ENCODE measurements at places on chromosomes 1 and 21.

DNA sequence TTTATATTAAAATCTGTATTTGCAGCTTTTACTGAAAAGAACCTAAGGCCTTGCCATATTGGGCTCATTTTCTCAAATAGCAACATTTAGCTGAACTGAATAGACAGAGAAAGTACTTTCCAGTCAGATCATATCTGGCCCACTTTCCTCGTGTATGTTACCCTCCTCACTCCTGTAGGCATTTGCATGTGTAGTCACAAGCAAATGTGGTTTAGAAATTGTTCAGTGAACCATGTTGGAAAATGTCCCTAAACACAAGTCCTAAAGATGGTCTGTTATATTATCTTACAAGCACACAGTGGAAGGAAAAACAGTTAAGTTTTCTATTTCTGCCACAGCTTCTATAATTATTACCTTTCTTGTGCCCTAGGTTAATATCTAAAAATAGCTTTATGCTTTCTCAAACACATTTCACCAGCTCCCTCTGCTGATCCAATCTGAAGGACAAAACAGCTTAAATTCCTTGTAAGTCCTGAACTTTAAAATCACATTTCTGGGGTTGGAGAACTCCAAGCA, 606 bp upstream of the FMO4 start:
- peak; percentile 0 for DNase-seq

DNA sequence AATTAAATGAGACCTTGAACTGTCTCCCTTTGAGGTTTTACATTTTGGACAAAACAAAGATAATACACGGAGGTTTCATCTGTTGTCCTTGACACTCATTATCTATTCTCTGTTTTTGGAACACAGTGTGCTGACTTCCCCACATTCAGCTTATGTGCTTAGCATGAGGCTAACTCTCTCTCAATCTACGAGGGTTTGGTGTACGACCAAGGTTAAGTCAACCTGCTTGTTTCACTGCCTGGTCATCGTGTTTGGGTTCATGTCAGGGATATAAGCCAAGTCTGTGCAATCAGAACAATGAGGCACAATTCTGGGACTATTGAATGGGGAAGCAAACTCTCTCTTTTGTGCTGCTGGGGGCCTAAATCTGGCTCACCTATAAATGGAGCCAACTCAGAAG, 328.5 kb upstream of the USP25 start:
- no peak for DNase-seq

GRCh38 chr1:8463144-8463927, 145.4 kb downstream of the SLC45A1 start:
- peak; percentile 16 for DNase-seq

GRCh38 chr1:114021665-114022099, 42.4 kb downstream of the OLFML3 start:
- no peak for DNase-seq

GRCh38 chr1:184553845-184554244, 167.0 kb downstream of the C1orf21 start:
- no peak for DNase-seq

GRCh38 chr21:42453224-42453985, 42.6 kb downstream of the RSPH1 start:
- no peak for DNase-seq

DNA sequence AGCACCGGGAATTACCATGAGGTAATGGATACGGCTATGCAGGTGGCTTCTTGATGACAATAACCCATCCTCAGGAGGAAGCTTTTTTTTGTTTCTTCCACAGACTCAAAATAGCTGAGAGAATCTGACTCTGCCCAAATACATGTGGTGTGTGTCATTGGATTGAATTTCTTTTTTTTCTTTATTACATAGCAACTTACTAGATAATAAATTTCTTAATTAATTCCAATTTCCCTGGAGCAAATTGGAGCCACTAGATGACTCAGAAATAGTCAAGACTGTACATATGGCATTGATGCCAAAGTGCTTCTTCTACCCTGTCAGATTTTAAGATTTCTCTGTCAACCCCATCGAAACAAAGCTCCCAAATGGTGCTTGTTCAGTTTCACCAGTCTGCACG, 42.7 kb downstream of the L1TD1 start:
- no peak for DNase-seq

- DNase-seq = peak; percentile 39
These were observed 251.4 kb upstream of the B3GALT2 start for GRCh38 chr1:193437785-193438184.

- DNase-seq = no peak
These were observed 23.9 kb downstream of the SLC2A1 start for GRCh38 chr1:42934541-42935312.

DNA sequence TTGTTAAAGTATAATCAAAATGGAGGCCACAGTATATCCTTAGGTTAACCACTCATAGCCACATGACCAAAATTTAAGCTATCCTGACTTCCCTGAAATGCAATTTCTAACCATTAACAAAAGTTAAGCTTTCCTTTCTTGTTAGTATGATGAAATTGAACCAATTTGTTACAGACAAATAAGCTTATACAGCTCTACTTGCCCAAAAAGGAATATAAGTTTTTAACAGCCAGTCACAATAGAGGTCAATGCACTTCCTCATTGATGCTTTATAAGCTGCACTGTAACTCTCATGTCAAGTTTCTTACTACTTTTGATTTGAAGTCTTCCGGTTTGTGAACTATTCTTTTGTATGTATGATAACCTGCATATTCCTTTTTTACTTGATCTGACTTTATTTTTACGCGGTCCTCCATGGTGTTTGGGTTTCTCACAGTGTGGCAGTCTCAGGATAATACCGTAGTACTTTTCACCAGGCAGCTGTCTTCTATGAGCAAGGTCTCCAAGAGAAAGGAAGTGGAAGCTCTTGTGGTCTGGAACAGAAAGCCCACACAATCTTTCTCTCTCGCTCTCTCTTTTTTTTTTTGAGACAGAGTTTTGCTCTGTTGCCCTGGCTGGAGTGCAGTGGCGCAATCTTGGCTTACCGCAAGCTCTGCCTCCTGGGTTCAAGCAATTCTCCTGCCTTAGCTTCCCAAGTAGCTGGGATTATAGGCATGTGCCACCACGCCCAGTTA, 331.6 kb downstream of the SRGAP2C start:
- DNase-seq = peak; percentile 69

DNA sequence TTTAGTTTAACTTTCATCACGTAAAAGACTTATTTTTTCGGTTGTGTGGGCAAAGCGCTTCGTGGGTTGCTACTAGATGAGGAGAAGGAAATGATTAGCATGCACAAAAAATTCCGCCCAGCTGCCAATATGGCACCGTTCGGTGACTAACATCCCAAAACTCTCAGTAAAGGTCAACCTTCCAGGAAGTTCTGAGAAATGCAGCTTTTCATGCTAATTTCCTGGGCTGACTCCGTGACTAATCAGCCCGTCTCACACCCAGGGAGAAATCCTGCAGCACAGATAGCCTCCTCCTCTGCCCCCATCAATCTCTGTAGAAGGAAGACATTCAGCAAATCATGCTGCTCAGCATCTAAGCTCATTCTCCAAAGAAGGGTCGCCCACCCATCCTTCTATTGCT, 34.1 kb downstream of the TMCO4 start:
- DNase-seq = no peak

DNA sequence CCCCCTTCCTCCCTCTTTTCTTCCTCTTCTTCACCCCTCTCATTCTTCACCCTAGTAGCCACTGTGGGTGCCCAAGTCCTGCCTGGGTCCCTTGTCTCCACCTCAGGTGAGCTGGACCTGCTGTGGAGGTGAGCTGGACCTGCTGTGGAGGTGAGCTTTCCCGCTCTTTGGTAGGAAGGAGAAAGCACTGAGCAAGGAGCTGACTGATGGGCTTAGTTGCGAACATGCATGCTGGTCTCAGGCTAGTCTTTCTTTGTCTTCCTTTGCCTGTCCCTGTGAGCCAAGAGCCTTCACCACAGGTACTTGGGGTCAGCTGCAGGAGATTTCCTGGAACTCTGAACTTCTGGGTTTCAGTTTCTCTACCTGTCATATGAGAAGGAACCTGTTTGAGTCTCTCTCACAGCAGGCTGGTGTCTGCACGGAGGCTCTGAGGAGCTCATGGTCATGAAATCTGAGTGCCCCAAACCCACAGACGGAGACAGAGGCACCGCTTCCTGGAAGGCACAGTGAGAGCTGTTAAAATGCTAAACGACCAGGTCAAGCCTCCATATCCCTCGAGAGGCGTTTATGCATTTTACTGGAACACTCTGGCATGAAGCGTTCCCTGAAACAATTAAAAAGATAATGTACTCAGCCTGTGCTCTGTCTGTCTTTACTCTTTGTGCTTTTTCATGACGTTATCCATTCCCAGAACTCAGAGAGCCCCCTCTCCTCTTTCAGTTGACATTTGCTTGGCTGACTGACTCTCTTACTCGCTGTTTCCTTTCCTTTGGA, 69.5 kb downstream of the RHOU start:
- peak; percentile 29 for DNase-seq

- DNase-seq = no peak
These were observed 1.9 kb upstream of the SFT2D2 start for GRCh38 chr1:168223681-168224540.

DNA sequence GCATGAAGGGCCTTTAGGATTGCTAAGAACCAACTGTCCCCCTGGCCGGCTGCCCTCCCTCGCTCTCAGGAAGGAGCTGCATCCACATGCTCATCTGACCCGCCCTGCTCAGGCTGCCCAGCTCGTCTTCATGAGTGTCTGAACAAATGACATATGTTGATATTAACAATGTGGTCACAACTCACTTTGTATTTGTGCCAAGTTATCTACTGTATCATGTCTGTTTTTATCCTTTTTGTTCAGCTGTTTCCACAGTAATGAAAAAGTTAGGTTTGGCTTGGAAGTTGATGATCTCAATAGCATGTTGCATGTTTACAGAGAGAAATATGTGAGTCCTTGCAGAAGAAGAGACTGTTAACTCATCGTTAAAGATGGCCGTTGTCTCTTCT, 75.1 kb downstream of the PHTF1 start:
- no peak for DNase-seq

DNA sequence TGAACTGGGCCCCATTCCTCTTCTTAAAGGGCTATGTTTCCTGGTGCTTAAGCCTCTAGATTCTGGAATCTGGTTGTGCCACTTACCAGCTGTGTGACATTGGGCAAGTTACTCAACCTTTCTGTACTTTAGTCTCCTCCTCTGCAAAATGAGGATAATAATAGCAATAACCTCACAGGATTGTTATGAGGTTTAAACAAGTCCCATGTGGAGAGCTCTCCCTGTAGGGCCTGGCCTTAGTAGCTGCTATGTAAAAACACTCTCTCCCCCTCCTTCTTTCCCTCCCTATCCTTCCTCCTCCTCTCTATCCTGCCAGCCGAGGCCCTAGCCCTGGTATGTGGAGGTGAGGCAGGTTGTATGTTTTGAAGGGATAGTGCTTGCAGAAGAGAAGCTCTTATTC, 8.2 kb upstream of the PEAR1 start:
- no peak for DNase-seq

- no peak for DNase-seq
These were observed 16.5 kb upstream of the SPAG17 start for GRCh38 chr1:118201524-118201923.

DNA sequence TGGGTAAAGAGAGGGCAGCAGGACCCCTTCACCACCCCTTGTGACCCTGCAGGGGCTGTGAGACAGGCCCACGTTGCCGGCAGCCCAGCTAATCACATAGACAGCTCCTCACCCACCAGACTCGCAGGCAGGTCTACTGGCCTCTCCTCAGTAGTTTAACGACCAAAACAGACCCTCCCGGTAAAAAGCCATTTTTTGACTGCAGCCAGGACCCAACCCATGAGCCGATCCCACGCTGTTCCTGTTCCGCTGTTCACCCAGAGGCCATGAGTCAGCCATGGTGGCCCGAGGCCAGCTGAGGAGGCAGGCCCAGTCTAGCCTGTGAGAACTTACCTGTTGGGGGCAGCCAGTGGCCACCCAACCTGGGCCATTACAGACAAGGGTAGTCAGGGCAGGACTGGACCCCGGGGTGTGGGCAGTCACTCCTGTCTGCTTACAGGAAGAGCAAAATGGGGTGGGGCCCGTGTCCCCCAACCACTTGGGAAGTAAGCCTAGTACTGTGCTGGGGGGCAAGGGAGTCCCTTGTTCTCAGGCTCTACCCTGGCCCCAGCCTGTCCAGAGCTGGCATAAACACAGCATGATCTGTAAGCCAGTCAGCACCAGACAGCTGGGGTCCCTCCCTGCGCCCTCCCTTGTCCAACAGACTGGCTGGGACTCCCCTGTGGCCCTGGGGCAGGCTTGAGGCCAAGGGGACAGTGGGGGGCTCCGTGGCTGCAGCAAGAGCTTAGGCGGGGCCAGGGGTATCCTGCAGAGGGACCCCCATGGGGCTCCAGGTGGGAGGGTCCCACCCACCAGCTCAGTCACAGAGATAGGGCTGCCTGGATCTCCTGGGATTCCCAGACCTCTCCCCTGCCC, 61.9 kb downstream of the WNT9A start:
- no peak for DNase-seq

DNA sequence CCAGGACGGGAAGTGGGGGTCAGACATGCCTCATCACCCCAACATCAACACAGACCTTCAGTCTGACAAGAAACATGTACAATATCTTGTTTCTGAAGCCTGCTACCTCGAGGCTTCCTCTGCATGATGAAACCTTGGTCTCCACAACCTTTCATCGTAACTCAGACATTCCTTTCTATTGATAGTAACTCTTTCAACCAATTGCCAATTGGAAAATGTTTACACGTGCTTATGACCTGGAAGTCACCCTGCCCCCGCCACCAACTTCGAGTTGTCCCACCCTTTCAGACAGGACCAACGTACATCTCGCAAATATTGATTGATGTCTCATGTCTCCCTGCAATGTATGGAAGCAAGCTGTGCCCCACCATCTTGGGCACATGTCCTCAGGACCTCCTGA, 159.5 kb downstream of the ETS2 start:
- DNase-seq = no peak

GRCh38 chr1:27648602-27649305, 13.8 kb upstream of the FGR start:
- DNase-seq = no peak

DNA sequence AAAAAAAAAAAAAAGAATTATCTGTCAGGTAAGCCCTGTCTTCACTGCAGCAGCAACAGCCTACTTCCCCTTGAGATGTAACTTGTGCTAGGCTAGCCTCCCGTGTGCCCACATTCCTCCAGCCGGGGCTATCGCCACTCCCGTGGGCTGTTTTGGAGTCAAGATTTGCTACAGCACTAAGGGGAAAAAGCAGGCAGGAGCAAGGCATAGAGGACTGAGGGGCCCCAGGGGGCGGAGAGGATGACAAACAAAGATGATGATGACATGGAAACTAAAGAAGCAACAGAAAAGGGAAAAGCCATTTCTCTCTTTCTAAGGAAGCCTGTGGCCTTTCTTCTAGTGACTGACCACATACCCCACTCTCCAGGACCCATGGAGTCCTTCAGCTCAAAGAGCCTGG, 1.9 kb downstream of the TNFAIP8L2 start:
- no peak for DNase-seq

DNA sequence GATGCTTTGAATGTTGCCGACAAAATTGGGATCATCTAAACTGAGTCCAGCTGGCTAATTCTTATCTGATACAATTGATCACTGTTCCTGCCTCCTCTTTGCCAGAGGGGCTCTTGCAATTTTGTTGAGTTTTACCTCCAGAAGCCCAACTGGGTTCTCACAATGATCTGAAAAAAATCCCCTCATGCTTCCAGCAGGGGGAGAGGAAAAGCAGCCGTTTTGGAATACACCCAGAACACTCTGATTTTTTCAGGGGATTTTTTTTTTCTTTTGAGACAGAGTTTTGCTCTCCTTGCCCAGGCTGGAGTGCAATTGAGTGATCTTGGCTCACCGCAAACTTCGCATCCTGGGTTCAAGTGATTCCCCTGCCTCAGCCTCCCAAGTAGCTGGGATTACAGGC, 13.9 kb upstream of the RERE start:
- no peak for DNase-seq
